ENCODE measurements at places on chromosomes 12 and 14. TPM values are rescaled to one million over a fixed set of nuclear protein-coding genes. Genes with fewer than 3 reads are reported as not detected.

- no peak for DNase-seq
These were observed 26.1 kb downstream of the DTX1 start for GRCh38 chr12:113082486-113083148.

DNA sequence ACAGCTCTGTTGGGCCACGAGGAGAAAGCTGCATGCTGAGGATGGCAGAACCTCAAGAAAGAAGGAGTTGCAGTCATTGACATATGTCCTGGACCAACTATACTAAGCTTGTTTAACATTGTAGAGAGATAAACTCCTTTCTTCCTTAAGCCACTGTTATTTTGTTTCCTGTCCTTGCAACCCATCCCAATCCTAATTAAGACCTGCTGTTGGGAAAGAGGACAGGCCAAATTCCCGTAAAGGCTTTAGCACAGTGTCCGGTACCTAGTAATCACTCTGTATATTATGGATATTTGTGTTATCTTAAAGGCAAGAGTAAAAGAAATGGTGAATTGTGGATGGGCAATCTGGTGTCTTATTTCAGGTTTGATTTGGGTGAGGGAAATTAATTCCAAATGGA, 53.5 kb upstream of the WSCD2 start:
- no peak for DNase-seq

COX14 gene
- polyA plus RNA-seq = 44.5 TPM

DNA sequence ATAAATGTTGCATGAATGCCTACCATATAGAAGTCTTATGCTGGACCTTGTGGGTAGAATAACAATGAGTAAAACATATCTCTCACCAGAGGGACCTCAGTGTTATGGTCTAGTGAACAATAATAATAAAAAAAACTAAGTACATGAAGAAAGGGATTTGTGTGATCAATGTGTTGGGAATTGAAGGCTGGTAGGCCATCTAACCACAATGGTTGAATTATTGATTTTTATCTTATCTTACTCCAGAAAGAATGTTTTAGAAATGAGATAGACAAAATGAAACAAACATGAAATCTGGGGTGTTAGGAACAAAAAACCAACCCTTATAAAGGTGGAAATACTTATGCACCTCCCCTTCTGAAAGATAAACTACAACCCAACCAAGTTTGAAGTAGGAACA, 243.9 kb upstream of the LRIG3 start:
- no peak for DNase-seq

DNA sequence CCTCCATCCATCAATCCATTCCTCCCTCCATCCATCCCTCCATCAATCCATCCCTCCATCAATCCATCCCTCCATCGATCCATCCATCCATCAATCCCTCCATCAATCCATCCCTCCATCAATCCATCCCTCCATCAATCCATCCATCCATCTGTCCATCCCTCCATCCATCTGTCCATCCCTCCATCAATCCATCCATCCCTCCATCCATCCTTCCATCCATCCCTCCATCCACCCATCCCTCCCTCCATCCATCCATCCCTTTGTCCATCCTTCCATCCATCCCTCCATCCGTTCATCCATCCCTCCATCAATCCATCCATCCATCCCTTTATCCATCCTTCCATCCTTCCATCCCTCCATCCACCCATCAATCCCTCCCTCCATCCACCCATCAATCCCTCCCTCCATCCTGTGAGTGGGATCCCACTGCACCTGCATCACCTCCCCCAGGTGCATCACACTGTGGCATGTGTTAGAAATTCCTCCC, 338.1 kb upstream of the SFSWAP start:
- no peak for DNase-seq

- DNase-seq = no peak
These were observed 86.5 kb downstream of the SRGAP1 start for GRCh38 chr12:63930971-63931370.

LRTM2 gene
- polyA plus RNA-seq = 0.62 TPM

DNA sequence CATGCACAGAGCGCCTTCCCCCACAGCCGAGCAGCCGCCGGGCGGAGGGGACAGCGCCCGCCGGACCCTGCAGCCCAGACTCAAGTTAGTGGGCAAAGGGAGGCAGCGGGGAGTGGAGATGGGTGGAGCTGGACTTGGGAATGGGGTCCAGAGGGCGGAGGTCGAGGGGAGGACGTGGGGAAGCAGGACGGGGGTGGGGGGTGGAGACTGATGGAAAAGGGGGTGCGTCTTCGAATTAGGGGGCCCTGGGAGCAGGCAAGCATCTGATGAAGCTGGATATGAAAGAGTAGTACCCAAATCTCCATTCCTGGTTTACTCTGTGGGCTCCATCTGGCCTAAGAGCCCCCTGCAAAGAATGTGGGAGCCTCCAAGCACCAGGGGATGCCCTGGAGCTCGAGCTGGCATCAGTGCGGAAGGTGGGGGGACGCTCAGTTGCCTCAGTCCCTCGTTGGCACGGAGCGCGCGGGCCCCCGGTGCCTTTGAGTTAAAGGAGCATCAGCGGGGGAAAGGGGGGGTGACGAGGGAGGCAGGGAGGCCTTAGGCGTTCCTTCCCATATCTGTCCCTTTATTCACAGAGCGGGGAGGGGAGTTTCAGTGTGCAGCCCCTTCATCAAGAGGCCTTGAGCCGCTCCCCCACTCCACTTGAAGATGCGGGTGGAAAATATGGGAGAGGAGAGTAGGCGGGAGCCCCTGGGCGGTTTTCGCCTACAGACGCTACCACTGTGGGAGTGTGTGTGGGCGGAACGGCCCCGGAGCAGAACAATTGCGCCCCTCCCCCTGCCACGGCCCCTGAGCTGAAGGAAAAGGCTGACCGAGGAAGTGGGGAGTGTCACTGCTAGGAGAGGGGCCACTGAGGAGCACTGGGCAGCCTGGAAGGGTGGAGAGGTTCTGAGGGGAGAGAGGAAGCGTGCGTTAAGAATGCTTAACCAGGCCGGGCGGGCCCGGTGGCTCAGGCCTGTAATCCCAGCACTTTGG, 644 bp downstream of the NAB2 start:
- DNase-seq = peak; percentile 70

- DNase-seq = no peak
These were observed 19.1 kb upstream of the SLC38A2 start for GRCh38 chr12:46391630-46392029.

DNA sequence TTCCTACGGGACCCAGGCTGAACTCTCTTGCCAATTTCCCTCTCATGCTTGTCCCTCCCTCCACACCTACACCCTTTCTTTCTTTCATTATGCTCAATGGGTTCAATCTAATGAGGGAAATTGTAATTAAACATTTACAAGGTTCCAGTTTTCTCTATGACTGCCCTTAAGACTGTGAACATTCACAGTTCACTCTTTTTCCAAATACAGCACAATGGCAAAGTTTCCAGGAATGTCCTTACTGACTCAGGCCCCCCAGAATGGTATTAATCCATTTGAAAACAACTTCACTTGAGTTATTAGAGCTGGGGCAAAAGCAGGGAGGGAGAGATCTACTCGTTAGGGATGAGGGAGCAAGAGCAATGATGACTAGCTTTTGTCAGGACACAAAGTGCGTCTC, 892.1 kb downstream of the NRXN3 start:
- no peak for DNase-seq

All from left kidney (tissue), 8 donors.